ENCODE measurements at places on chromosomes 3 and 15.

DNA sequence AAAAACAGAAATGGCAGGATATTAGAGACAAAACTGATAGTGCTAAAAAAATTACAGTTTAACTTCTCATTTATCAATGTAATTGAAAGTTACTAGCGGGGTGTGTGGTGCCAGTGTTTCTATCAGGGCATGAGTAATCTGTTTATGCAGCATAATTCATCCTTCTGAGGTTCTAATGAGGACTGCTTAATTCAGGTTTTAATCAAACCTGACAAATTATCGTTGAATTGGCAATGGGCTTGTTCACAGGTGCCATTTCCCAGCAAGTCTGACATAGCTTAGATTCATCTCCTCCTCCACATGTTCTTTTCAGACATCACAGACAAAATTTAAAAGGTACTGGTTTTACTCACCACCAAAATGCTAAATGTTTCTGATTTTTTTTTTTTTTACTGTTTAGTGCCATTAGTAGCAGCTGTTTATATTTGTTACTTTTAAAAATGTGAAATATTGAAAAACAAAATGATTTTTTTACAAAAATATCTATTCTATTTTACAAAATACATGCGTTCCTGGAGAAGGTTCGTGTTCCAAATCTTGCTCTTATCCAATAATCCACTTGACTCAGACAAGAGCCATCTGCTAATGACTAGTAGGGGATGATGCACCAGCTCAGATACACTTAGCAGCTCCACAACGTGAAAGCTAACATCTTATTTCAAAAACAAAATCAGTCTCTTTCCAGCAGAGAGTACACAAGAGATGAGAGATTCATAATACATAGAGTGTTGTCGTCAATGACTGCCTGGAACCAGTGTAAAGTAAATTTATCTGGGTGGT is 447.7 kb upstream of the DPPA4 start:
- no peak for DNase-seq

- DNase-seq: no peak
These were observed 68.1 kb downstream of the ATP10A start for GRCh38 chr15:25795061-25795460.

DNA sequence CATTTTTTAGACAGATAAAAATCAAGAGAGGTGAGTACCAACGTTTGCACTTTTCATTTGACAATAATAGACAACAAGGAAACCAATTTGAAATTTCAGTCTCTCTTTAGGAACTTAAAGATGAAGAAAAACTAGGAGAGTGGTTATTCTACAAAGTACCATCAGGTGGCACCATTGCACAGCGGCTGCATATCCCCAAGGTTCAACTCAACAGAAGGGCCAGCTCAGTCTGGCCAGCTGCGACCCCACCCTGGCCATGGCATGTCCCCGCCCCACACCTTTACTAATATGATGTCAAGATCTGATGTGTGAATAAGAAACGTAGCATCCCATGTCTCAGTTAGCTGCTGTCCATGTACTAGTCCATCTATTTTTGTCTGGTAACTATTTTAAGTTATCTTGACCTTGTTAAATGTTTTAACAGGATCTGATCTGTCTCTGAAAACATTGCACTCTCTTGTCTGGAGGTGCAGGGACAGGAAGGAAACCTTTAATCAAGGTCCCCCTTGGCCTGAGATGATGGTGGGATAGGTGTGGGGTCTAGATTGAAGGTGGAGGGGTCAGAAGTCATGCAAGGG is 35.5 kb upstream of the CGNL1 start:
- no peak for DNase-seq

DNA sequence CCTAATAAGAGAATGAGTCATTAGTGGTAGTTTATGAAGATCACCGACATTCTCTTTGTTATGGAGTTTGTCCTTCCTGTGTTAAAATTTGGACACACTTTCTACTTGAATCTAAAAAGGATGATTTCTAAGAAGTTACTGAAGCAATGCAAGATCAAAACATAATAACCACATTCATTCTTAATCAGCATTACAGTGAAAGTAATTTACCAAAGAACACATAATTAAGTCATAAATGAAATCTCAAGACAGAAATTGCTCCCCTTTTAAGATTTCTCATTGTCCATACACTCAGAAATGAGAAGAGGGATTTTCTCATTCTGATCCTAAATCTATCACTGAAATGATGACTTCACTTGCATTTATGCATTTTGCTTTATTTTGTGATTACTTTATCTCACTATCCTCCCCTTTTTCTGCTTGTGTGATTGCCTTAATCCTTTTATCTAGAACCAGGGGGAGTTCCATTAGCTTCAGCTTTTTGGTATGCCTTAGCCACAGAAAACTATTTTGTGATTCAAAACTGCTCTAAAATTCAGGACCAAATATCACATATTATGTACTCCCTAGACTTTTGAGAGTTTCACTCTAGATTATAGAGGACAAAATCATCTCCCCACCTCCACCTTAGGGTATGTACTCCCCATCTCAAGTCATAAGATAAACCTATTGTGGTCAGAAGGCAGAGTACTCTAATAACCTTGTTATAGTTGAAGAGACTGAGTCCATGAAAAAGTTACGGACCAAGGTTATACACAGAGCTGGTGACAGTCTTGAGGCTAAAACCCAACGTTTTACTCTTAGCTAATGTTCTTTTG is 817.6 kb upstream of the CFAP20DC start:
- DNase-seq: no peak

DNA sequence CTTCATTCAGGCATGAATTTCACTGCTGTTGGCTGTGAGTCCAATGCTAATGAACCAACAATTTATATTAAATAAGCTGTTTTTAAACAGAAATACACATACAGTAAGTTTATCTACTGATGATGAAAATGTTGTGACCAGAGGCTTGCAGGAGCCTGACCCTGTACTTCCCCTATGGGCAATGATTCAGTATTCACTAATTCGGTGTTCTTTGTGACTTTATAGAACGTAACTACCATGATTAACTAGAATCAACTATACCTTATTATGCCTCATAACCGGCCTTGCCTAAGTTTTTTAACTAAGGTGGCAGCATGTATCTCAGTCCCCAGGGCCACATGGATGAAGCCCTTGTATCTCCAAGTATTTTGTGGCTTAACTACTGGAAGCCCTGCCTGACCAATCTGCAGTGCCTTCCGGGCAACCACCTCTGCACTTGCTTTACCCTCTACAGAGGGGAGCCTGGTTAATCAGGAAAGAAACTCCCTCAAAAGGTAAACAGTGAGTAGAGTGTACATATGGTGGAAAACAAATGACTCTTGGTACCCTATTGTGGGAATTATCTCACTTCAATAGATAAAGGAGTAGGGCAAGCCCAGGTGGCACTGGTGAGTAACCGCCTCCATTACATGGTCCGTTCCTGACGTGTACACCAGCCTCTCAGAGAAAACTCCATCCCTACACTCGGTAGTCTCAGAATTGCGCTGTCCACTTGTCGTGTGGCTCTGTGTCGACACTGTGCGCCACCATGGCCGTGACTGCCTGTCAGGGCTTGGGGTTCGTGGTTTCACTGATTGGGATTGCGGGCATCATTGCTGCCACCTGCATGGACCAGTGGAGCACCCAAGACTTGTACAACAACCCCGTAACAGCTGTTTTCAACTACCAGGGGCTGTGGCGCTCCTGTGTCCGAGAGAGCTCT is 11.6 kb upstream of the CLDN18 start:
- DNase-seq: no peak

DNA sequence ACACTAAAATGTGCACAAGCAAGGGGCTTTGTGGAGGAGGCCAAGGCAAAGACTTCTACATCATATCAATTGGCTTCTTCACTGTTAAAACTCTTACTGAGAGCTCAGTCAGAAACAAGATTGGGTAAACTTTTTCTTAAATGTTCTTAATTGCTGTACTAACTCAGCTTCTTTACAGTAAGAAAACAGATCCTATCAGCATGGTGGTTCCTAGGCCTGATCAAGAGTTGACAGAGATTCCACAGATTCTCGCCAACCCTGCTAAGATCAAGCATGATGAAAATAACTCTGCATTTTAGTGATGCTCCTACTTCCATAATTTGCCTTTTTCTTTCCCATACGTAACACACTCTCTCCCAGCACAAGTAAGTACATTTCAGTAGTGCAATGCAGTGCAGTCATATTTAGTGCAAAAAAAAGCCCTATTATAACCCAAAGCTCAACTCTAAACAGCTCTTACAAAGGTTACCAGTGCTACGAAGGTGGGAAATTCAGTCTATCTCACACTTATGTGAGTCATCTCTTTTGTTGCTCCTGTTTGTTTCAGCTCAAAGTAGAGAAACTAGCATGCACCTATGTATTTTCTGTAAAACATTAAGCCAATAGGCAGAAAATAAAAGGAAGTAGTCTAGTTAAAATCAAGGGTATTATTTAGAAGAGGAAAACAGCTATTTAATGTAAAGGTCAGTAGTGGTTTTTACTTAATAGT is 29.9 kb downstream of the TIGIT start:
- DNase-seq: no peak

- DNase-seq: no peak
These were observed 49.7 kb downstream of the RAB11A start for GRCh38 chr15:65918945-65919344.

DNA sequence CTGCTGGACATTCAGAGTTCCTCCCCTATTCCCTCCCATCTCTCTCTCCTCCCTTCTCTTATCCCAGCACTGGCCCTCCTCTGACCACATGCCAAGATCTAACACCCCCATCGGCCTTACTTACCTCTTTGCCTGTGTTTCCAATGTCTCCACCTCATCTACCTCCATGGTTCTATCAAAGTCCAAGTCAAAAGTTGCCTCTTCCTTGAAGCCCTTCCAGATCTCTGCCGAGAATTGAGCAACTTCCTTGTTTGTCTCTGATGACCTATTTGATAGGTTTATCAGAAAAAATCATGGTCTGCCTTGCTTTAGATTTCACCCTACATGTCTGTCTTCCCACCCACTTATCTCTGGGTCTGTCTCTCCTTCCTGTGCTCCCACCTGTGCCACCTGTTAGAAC is 69.7 kb upstream of the ITGA11 start:
- DNase-seq: no peak

- DNase-seq: no peak
These were observed 64.5 kb downstream of the CHST2 start for GRCh38 chr3:143184099-143184498.

DNA sequence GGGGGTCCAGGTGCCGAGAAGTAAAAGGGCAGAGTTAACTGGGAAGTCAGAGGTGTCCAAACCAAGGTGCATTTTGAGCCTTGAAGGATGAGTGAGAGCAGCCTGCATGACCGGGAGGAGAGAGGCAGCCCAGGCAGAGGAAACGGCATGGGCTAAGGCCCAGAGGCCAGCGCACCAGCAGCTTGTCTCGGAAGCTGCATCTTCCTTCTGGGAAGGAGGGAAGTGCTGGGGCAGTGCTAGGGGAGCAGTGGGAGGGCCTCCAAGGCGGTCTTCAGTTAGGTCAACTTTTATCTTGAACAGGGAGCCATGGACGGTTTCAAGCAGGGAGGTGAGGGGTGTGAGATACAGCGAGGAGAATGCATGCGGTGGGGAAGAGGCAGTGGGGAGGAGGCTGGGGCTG is 1.0 kb downstream of the H1-8 start:
- no peak for DNase-seq

DNA sequence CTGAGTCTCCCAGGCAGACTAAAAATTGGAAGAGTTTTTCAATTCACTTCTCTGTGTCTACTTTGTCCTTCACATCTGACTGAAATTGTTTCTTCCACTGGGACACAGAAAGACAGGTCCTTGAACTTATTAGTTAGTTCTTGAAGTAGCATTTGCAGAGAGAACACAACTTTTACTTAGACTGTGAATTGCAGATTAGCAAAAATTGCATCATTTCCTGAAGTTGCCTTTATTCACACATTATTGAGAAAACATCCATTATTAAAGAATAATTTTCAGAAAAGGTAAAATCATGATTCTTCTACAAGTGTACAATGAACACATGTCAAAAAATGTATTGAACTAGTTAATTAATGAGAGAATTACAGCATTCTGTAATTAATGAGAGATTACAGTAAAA is 1.4 kb upstream of the COMMD2 start:
- DNase-seq: no peak

GRCh38 chr3:12944849-12945248 is 103.5 kb upstream of the RPL32 start:
- no peak for DNase-seq

GRCh38 chr3:109532257-109533216 is 195.2 kb upstream of the DPPA4 start:
- DNase-seq: peak; percentile 2

GRCh38 chr3:172559020-172559419 is 35.8 kb upstream of the TNFSF10 start:
- DNase-seq: no peak

DNA sequence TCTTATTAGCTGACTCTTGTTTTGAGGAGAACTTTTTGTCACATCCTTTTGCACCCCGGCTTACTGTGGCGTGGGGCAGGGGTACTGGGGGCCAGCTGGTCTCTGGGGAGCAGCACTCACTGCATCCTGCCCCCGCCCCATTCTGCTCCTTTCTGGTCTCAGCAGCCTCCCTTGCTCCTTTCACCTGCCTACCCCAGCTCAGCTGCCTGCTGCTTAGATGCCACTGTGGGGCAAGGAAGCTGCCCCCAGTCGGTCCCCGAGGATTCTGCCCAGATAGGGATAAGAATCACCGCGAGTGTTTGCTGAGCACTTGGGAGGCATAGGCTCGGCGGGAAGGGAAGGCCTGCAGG is 32.0 kb downstream of the APBA2 start:
- no peak for DNase-seq

DNA sequence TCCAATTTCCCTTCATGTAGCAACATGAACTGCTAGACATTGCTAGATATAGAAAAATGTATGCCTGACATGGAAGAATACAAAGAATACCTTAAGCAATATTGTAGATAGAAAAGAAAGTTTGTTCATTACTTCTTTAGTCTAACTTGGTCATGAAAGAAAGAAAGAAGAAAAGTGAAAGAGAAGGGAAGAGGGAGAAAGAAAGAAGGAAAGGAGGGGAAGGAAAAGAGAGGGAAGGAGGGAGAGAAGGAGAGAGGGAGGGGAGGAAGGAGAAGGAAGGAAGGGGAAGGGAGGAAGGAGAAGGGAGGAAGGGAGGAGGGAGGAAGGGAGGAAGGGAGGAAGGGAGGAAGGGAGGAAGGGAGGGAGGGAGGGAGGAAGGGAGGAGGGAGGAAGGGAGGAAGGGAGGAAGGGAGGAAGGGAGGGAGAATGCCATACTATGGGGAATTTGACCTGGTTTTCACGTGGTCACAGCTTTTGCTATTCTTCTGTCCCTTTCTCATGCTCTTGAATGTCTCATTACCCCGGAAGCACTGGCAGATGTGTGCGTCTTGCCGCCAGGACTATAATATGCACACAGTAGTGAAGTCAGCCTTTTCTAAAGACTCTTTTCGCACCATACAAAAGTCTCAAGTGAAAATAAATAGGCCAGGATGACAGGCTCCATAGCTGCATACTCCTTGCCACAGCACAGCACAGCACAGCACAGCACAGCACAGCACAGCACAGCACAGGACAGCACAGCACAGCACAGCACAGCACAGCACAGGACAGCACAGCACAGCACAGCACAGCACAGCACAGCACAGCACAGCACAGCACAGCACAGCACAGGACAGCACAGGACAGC is 78.2 kb downstream of the CHAC1 start:
- no peak for DNase-seq

DNA sequence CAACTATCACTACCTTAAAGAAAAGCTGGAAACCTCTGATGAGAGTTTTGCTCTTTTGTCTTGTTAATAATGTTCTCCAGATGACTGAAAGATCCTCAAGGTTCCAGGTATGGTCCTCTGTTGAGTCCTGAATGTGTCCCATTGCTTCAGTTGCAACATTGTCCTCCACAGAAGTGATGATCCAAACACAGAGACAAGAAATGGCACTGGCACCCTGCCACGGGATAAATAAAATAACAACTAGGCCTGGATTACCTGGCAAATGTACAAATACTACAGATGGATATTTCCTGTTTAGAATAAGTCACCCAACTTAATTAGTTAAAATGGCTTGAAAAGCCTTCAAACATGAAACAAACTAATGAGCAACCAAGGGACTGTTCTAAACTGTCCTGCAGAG is 58.3 kb downstream of the EIF3J start:
- DNase-seq: no peak

Data from stimulated activated CD4-positive, alpha-beta T cell treated with anti-CD3 and anti-CD28 coated beads, Interleukin-1b, Interleukin-23, amount 100 ng/mL, for 4 hours (primary cell).